Stimulated activated CD4-positive, alpha-beta T cell treated with anti-CD3 and anti-CD28 coated beads, TNF-alpha, amount 100 ng/mL, for 48 hours (primary cell): ENCODE measurements at places on chromosomes 1 and 21.

DNA sequence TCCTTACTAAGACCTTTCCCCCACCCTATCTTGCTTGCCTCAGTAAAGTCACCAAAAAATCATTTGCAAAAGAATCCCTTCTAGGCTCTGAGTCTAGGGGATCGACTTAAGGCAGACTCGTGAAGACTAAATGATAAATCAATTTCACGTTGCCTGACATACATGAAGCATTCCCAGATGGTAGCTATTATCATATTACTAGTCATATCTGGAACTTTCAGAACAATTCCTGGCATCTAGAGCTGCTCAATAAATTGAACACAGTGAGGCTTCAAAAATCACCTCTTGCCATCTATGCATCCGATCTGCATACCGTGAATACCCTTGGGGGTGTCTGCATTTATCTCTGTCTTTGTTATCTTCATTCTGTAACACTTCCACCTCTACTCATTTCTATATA lies 49.6 kb upstream of the DAB1 start:
- no peak for DNase-seq

- no peak for DNase-seq
These were observed 12.5 kb downstream of the MECR start for GRCh38 chr1:29218223-29218622.

- DNase-seq, result no peak
These were observed at the start of gene TP73 for GRCh38 chr1:3651930-3652547. Gene TP73, plus strand, starts transcription at chr1:3652516. Its CDS starts 29,850 bp downstream, at chr1:3682366.

DNA sequence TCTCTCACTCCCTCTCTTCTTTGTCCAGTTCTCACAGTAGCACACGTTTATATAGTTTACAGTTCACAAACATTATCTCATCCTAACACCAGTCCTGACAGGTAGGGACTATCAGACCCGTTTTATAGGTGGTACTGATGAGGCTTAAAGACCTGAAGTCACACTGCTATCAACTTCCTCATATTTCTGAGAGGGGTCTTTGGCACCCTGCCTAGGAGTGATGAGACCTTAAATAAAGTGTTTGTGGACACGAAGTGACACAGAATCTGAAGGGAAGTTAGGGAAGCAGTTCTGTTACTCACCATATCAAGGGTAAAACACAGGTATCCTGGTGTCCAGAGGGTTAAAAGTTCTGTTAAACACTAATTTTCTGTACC lies 590 bp upstream of the TACSTD2 start:
- no peak for DNase-seq

- DNase-seq, result no peak
These were observed 344.5 kb downstream of the RWDD3 start for GRCh38 chr1:95578462-95578861.

GRCh38 chr1:228036701-228037231 lies 30.0 kb downstream of the WNT3A start:
- DNase-seq, result no peak

GRCh38 chr1:106937104-106937503 lies 119.4 kb upstream of the PRMT6 start:
- no peak for DNase-seq

DNA sequence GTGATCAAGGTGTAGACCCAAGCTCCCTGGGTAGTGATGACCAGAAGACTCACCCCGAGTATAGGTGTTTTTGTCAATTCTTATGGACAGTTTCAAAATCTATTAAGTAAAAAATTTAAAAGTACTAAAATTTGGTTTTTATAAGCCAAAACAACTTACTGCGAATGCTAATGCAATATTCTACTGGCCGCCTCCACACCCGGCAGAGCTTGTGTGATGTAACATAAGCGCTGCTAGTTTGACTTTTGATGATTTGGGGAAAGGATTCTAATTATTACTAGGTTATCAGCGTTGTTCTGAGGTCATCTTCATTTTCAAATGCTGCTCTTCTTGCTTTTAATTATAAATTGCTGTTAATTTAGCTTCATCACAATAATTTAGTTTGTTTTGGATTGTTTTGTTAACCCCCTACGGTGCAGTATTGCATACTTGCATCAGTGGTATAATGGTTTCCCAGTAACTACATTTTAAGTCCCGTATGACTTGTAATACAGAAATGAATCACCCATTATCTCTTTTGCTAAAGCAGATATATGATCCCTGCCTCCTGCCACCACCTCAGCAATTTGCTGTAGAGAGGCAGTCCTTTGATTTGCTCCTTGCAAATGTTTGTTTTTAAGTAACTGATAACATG lies 178.0 kb downstream of the SDCCAG8 start:
- DNase-seq, result no peak

DNA sequence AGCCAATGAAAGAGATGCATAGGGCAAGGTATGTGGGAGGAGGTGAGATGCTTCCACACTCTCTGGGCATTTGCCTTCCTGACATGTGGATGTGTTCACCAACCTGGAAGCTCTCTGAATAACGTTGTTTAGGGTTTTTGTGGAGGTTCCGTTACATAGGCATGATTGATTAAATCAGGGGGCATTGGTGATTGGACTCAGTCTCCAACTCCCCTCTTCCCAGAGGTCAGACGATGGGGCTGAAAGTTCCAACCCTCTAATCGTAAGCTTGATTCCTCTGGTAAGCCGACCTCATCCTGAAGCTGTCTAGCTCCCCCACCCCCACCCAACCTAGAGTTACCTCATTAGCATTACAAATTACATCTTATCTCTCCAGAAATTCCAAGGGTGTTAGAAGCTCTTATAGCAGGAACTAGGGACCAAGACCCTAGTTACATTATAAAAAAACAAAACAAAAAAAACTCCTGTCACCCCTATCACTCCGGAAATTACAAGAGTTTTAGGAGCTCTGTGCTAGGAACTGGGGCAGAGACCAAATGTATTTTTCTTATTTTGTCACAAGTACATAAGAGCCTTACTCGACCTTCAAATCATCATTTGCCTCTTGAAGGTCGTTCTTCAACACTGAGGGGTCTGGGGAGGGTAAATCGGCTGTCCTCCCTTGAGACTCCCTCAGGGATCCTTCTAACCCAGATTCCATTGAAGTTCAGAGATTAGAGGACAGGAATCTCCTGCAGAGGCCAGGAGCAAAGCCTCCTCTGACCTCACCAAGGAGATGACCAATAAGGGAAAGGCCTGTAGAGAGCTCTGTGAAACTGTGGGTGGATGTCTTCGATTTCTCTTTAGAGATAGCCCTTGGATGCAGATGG lies 58.2 kb downstream of the DNTTIP2 start:
- DNase-seq, result no peak

DNA sequence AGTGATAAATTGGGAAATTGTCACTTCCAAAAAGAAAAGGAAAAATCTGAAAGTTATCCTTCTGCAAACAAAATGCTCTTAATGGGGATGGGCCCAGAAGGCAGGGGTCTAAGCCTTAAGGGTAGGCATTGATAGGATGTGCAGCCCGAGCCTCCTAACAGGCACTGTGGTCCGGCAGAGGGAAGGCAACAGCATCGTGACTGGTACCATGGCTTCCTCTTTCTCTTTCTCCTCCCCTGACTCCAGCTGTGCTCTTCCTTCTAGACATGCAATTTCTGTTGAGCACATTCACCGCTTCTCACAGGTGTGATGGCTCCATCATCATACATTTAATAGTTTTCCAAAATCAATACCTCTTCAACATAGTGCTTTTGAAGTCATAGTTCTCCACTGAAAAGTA lies 91.5 kb downstream of the SELENOF start:
- no peak for DNase-seq

DNA sequence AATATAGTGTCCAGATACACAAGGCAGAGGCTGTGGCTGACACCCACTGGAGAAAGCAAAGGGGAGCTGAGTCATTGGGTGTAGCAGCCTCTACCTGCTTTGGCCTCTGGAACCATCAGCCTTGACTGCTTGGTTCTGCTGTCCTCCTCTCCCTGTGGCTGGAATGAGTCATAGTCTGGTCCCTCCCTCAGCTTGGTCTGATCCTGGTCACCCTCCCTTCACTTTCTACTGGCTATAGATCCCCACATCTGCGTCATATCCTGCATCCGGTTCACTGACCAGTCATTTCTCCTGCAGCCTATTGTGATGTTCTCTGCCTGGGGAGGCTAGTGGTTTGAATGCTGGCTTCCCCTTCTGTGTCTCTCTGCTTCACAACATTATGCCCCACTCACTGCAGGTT lies 372.8 kb upstream of the DAB1 start:
- no peak for DNase-seq

GRCh38 chr1:238898856-238899255 lies 487.5 kb upstream of the CHRM3 start:
- no peak for DNase-seq

DNA sequence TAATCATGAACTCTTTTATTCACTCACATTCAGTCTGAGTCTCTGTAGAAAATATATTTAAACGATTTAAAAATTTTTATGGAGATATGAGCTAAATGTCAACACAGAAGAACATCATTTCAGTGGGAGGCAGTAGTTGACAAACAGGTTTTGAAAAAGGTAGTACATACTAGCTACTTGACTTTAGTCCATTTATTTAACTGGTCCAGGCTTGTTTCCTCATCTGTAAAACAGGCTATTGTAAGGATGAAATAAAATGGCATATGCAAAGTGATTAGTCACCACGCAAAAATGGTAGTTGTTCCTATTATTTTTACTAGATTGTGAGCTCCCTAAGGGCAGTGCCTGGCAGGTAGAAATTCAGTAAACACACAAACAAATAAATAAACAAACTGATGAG lies 75.2 kb downstream of the NTPCR start:
- no peak for DNase-seq

GRCh38 chr1:5858246-5858645 lies 134.0 kb downstream of the NPHP4 start:
- no peak for DNase-seq

DNA sequence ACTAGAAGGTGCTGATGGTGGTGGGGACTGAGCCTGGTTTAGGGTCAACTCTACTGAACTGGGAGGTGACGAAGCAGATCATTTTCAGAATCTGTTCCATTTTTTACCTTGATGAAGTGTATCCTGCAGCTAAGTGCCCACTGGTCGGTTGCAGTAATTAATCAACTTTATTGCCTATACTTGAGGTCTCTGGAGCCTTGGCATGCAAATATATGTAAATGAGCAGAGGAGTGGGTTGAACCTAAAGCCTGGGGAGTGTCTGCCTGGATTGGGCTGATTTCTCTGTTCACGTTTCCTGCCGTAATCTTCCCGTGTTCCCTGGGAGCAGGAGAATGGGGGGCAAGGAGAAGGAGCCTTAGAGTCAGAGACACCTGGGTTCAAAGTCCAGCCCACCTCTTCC lies 286.8 kb downstream of the PTPRU start:
- no peak for DNase-seq

DNA sequence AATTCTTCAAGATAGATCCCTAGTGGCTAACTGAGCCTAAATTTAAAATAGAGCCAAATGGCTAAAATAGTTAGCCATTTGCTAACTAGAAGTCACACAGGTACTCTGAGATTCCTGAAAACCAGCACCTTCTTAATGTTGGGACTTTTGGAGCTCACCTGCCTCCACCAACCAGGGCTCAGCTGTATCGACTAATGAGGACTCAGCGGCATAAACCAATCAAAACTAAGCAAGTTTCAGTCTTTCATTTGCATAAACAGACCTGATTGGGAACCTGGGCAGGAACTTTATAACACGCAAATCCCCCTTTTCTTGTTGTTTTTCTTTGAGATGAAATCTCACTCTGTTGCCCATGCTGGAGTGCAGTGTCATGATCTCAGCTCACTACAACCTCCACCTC lies 28.5 kb downstream of the TNFRSF9 start:
- DNase-seq, result no peak

DNA sequence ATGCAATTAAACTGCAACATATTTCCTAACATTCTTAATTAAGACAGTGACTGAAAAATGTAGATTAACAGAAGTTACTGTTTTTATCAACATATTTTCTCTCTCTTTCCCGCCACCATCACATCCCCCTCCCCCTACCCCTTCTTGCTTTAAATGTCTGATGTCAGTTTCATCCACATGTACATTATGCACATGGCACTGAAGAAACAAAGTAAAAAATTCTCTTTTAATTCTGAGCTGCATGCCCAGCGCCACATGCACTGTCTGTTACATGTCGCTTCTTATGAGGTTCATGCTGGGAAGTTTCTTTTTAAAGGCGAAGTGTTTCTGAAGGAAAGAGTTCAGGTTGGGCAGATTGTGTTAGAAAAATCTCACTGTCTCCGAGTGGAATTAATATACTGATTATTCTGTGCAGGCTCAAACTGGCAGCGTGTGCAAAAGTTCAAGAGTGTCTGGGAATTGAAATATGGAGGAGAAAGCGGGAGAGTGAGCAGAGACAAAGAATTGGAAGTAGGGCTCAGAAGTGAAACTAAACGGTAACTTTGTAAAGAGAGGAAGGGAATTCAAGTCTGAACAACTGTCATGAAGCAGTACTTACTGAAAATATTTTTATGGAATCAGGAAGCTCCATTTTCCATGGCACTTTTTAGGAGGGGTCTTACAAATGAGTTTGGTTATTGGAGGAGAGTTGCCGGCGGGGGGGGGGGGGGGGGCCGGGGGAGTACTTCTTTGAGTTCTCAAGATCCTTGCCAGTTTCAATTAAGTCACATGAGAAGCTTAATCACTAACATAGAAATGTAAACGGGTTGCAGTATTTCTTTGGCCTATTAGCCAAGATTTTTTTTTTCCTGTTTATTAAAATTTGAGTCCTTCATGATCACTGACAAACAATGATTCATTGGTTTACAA lies 217.6 kb downstream of the SDCCAG8 start:
- no peak for DNase-seq

DNA sequence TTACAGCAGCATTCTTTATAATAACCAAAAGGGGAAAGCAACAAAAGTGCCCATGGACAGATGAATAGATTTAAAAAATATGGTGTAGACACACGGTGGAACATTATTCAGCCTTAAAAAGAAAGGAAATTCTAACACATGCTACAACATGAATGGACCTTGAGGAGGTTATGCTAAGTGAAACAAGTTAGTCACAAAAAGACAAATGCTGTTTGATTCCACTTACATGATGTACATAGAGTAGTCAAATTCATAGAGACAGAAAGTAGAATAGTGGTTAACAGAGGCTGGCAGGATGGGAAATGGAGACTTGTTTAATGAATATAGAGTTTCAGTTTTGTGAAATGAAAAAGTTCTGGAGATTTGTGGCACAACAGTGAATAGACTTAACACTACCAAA lies 151.4 kb downstream of the CYYR1 start:
- no peak for DNase-seq

- DNase-seq, result no peak
These were observed 52.1 kb downstream of the ACBD3 start for GRCh38 chr1:226134170-226135058.

DNA sequence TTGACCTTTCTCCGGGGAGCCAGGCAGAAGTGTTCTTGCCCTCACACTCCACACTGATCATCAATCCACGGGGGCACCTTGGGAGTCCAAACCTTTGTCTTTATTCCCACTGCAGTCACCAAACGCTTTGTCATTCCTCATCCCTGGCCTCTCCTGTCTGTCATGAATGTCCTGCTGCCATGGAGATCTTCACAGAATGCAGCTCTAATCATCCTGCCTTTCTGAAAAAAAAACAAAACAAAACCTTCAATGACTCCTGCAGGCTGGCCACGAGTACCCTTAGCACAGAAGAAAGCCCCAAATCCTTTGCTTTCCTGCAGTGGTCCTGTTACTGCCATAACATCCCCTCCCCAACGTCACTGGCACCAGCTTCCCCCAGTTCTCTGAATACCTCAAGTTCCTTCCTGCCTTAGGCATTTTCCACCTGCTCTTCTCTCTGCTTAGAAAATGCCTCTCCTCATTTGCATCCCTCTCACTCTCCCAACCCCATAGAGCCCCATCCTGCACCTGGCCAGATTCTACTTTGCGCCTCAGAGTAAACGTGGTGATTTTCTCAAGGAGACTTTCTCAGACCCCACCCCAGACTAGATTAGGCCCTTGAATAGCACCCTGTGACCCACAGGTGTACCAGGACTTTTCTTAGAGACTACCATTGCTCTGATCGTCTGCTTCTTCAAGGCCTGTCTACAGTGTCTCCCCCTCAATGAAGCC lies 131.2 kb downstream of the AK5 start:
- no peak for DNase-seq
